ENCODE measurements at places on chromosomes 16 and 17. TPM values are rescaled to one million over a fixed set of nuclear protein-coding genes. Genes with fewer than 3 reads are reported as not detected.

GRCh38 chr17:2416010-2416734, 15.3 kb upstream of the MNT start:
- H3K4me3 ChIP-seq = no peak overlapping the region
- no peak overlapping the region for H3K27ac ChIP-seq
- no peaks in the 10 kb centered on the region for H3K27me3 ChIP-seq
- H3K4me1 ChIP-seq = peaks cover 23% of the 10 kb centered on the region

GRCh38 chr17:10311131-10311530, 61.7 kb downstream of the MYH13 start:
- no peaks in the 10 kb centered on the region for H3K36me3 ChIP-seq
- no peak for DNase-seq
- no peak overlapping the region for H3K4me3 ChIP-seq

DNA sequence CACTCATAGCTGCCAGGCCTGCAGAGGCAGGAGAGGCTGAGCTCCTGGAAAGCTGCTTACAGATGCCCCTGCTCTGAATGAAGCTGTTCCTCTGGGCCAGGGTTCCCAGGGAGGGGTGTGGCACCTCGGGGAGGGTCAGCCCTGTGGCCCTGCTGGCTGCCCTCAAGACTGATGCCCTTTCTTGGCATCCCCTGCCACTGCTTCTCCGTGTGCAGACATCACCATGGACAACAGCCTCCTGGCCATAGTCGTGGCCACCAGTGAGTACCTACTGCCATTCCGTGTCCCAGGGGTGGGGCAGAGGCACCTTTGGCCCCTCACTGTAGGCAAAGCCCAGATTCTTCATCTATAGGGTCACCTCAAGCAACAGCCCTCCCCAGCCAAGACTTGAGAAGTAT, 8.9 kb downstream of the MRPL27 start:
- no peak for DNase-seq
- H3K4me1 ChIP-seq = peaks cover 7% of the 10 kb centered on the region
- no peaks in the 10 kb centered on the region for H3K27me3 ChIP-seq

- H3K4me1 ChIP-seq = peaks cover 16% of the 10 kb centered on the region
- DNase-seq = no peak
- no peak overlapping the region for H3K27ac ChIP-seq
- H3K27me3 ChIP-seq = no peaks in the 10 kb centered on the region
Observed at GRCh38 chr17:35116845-35117244, 2.8 kb downstream of the RAD51D start.

DNA sequence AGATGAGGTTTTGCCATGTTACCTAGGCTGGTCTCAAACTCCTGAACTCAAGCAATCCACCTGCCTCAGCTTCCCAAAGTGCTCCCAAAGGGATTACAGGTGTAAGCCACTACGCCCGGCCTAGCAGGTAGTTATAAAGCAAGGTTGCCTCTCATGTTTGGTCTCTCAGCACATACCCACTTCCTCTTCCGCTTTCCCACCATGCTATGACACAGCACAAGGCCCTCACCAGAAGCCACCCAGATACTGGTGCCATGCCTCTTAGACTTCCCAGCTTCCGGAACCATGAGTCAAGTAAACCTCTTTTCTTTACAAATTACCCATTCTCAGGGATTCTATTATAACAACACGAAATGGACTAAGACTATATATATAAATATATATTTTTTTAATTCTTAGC, 143.6 kb downstream of the COPRS start:
- H3K4me3 ChIP-seq = no peak overlapping the region
- no peaks in the 10 kb centered on the region for H3K36me3 ChIP-seq
- H3K27ac ChIP-seq = no peak overlapping the region
- DNase-seq = no peak

Gene CACNA1G
- not detected for total RNA-seq

DNA sequence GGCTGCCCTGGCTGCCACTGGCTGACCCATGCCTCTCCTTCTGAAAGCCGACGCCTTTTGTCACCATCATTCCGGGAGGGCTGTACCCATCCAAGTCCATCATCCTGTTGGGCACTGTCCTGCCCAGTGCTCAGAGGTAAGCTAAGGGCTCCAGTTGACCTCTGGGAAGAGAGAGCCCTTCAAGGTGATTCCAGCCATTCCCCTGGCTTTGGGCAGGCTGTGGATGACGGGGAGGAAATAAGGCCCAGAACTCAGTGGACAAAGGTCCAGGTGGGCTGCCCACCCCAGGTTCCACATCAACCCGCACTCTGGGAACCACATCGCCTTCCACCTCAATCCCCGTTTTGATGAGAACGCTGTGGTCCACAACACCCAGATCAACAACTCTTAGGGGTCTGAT, 45.8 kb downstream of the NOS2 start:
- no peaks in the 10 kb centered on the region for H3K36me3 ChIP-seq
- DNase-seq = peak; percentile 23
- no peaks in the 10 kb centered on the region for H3K27me3 ChIP-seq
- H3K4me1 ChIP-seq = no peaks in the 10 kb centered on the region
- no peak overlapping the region for H3K27ac ChIP-seq
- no peak overlapping the region for H3K4me3 ChIP-seq

- DNase-seq = no peak
- no peaks in the 10 kb centered on the region for H3K27me3 ChIP-seq
- H3K4me1 ChIP-seq = no peaks in the 10 kb centered on the region
Observed at GRCh38 chr17:37225465-37225864, 150.3 kb upstream of the C17orf78 start.

- H3K27ac ChIP-seq = peak overlapping the region; percentile 68
- peak; percentile 89 for DNase-seq
- H3K4me1 ChIP-seq = peaks cover 10% of the 10 kb centered on the region
- no peaks in the 10 kb centered on the region for H3K27me3 ChIP-seq
- no peaks in the 10 kb centered on the region for H3K36me3 ChIP-seq
Observed at GRCh38 chr16:2339521-2340484, 725 bp downstream of the ABCA3 start.

GRCh38 chr16:84166796-84167695, 19.8 kb downstream of the TAF1C start:
- H3K27ac ChIP-seq = no peak overlapping the region
- H3K4me1 ChIP-seq = no peaks in the 10 kb centered on the region
- peaks cover 10% of the 10 kb centered on the region for H3K27me3 ChIP-seq
- H3K36me3 ChIP-seq = no peaks in the 10 kb centered on the region

GRCh38 chr17:46837521-46837920, 13.9 kb upstream of the WNT9B start:
- DNase-seq = no peak
- no peak overlapping the region for H3K27ac ChIP-seq
- no peak overlapping the region for H3K4me3 ChIP-seq
- no peaks in the 10 kb centered on the region for H3K36me3 ChIP-seq

DNA sequence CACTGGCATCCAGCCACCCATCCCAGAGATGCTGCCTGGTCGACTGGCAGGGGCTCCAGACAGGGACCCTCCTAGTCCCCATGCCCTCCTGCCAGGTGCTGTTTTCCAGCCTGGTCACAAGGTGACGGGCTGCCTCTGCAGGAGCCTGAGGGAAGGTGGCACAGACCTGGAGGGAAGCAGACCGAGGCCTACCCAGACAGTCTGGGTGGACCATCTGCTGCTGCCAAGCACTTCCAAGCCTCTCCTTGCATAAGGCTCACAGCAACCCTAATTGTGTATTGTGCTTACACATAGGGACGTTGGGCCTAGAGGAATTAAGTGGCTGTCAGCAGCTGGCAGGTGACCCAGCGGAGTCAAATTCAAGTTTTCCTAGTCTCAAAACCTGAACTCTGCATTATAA, 90.1 kb upstream of the KCNJ18 start:
- H3K36me3 ChIP-seq = no peaks in the 10 kb centered on the region
- H3K4me1 ChIP-seq = no peaks in the 10 kb centered on the region
- no peak for DNase-seq
- no peak overlapping the region for H3K27ac ChIP-seq

- no peak overlapping the region for H3K4me3 ChIP-seq
- no peaks in the 10 kb centered on the region for H3K27me3 ChIP-seq
- DNase-seq = peak; percentile 41
Observed at GRCh38 chr17:82952019-82952418, 112.2 kb upstream of the ZNF750 start.

Gene KRT31
- total RNA-seq = not detected

GRCh38 chr16:85948138-85948509, 49.2 kb downstream of the IRF8 start:
- H3K4me3 ChIP-seq = peak overlapping the region; percentile 28
- DNase-seq = no peak
- no peaks in the 10 kb centered on the region for H3K36me3 ChIP-seq
- peaks cover 6% of the 10 kb centered on the region for H3K27me3 ChIP-seq
- H3K27ac ChIP-seq = no peak overlapping the region

- no peaks in the 10 kb centered on the region for H3K27me3 ChIP-seq
- H3K27ac ChIP-seq = peak overlapping the region; percentile 82
- H3K4me3 ChIP-seq = peak overlapping the region; percentile 11
- H3K4me1 ChIP-seq = peaks cover 52% of the 10 kb centered on the region
- DNase-seq = peak; percentile 72
- H3K36me3 ChIP-seq = no peaks in the 10 kb centered on the region
Observed at GRCh38 chr16:10558746-10559641, 21.4 kb downstream of the EMP2 start.

Gene EVPL
- 46.8 TPM for total RNA-seq

DNA sequence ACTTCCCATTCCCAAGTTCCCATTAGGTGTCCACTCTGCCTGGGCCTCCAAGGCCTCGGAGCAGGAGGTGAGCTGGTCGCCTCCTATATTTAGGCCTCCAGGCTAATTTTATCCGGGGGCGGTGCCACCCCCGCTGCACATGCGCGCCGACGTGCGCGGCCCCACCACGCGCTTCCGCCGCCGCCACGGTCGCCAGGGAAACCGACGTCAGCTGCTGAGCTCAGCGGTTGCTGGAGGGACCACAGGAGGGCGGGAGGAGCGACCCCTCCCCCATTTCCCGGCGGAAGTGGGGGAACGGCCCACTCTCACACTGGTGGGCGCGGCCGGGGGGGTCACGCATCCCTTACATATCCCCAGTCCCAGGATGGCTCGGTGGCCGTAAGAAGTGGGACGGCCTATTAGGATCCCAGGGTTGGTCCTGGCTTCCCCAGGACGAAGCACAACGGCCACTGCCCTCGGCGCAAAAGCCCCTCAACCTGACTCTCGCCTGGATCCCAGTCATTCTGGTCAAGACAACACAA, 1.0 kb downstream of the PER1 start:
- peak overlapping the region; percentile 85 for H3K4me3 ChIP-seq
- no peaks in the 10 kb centered on the region for H3K27me3 ChIP-seq
- peaks cover 34% of the 10 kb centered on the region for H3K4me1 ChIP-seq
- H3K27ac ChIP-seq = peak overlapping the region; percentile 100

Gene TPSD1
- total RNA-seq = 9.4 TPM

DNA sequence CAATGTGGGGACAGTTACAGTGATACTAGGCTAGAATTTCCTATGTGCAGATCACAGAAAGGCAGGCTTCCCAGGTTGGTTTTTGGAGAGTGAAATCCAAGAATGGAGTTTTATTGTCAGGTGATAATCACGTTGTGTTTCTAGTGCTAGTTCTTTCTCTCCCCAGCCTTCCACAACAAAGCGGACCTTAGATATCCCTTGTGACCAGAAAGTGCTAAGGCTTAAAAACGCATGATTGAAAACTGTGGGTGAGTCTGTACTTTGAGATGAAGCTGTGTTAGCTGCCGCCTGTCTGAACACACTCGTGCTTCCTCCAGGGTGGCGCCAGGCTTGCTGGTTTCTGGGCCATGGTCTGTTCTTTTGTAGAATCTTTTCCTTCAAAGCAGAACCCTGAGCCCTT, 52.1 kb downstream of the BANP start:
- no peak for DNase-seq
- no peak overlapping the region for H3K4me3 ChIP-seq
- no peaks in the 10 kb centered on the region for H3K4me1 ChIP-seq
- H3K27me3 ChIP-seq = no peaks in the 10 kb centered on the region
- no peak overlapping the region for H3K27ac ChIP-seq
- H3K36me3 ChIP-seq = peaks cover 28% of the 10 kb centered on the region

Gene ACADVL
- total RNA-seq = 544 TPM

DNA sequence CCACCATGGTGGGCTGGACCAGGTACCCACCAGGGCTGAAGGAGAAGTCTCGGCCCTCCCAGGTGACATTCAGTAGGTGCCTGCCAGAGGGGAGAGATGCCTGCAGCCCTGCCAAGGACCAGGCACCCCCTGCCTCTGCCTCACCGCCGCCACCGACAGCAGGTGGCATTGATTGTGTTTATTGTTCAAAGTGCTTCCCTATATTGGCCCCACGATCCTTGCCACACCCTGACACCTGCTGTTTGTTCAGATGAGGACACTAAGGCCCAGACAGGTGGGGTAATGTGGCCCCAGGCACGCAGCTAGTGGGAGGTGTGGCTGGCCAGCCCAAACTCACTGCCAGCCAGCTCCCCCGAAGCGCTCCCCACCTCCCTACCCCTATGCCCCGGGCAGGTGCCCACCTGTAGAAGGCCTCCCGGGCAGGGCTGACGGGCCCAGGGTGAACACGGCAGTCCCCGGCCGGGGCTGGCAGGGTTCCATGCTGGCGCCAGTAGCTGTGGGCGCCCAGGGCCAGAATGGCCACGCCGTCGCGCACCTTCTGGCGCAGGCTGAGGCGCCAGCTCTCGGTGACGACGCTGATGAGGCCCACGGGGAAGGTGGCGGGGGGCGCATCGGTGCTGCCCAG, 8.0 kb downstream of the GRIN2C start:
- H3K36me3 ChIP-seq = no peaks in the 10 kb centered on the region
- no peak overlapping the region for H3K4me3 ChIP-seq
- H3K27me3 ChIP-seq = peaks cover 52% of the 10 kb centered on the region
- DNase-seq = no peak
- H3K4me1 ChIP-seq = peaks cover 11% of the 10 kb centered on the region
- no peak overlapping the region for H3K27ac ChIP-seq

DNA sequence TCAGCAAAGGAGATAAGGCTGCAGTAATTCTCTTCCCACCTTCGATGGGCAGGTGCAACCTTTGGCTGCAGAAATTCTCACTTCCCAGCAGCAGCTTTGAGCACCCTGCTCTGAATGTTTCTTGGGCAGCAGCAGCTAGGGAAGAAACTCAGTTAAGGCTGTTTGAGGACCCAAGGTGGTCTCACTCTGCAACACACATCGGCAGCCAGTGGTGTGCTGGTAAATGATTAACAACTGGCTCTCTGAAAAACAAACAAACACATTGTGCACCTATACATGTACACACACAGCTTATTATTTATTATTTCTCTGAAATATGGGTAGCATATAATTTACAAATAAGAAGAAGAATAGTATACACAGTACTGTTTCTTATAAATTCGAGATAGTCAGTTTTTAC, 685.8 kb downstream of the WWOX start:
- no peaks in the 10 kb centered on the region for H3K4me1 ChIP-seq
- H3K4me3 ChIP-seq = no peak overlapping the region

- no peaks in the 10 kb centered on the region for H3K4me1 ChIP-seq
- no peaks in the 10 kb centered on the region for H3K27me3 ChIP-seq
- no peak overlapping the region for H3K4me3 ChIP-seq
Observed at GRCh38 chr16:52350031-52350642, 196.8 kb downstream of the TOX3 start.

DNA sequence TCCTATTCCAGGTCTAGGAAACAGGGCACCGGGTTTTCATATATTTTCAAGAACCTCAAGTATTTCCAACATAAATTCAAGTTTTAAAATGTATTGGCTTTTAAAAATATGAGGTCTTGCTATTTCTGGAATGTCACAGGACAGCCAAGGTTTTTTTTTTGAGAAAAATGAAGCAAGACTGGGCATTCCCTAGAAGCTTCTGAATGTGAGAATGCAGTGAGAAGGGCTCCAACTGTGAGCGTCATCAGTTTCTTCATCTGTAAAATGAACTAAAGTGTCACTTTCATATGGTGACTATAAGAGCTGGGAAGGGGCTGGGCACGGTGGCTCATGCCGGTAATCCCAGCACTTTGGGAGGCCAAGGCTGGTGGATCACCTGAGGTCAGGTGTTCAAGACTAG, 455.8 kb upstream of the MAF start:
- H3K36me3 ChIP-seq = no peaks in the 10 kb centered on the region
- no peak overlapping the region for H3K4me3 ChIP-seq
- no peak for DNase-seq
- no peaks in the 10 kb centered on the region for H3K27me3 ChIP-seq

- no peak overlapping the region for H3K27ac ChIP-seq
- H3K36me3 ChIP-seq = peaks cover 48% of the 10 kb centered on the region
- no peak for DNase-seq
- H3K4me3 ChIP-seq = no peak overlapping the region
Observed at GRCh38 chr16:9097266-9098219, 6.1 kb downstream of the HAPSTR1 start.

All from upper lobe of right lung (tissue), 1 donor.